Vein endothelial cell (primary cell): ENCODE measurements at places on chromosomes 12 and 14. TPM values are rescaled to one million over a fixed set of nuclear protein-coding genes. Genes with fewer than 3 reads are reported as not detected.

GDF3 gene
- total RNA-seq: 0.96 and 1.6 TPM in 2 replicates

SERPINA6 gene
- not detected in 2 replicates for total RNA-seq

TNS2 gene
- total RNA-seq: 50.4 and 54.2 TPM in 2 replicates

MYF5 gene
- total RNA-seq: not detected in 2 replicates

CAPZA3 gene
- total RNA-seq: not detected in 2 replicates

NRXN3 gene
- 0.48 and 0.98 TPM in 2 replicates for total RNA-seq

FSCB gene
- not detected in 2 replicates for total RNA-seq

COX8C gene
- not detected in 2 replicates for total RNA-seq

NEMP1 gene
- total RNA-seq: 5.9 and 10.7 TPM in 2 replicates

GPR68 gene
- total RNA-seq: 0.65 and 0.96 TPM in 2 replicates

GLI1 gene
- not detected in 2 replicates for total RNA-seq

OR6C2 gene
- total RNA-seq: not detected in 2 replicates

A2M gene
- 24.5 and 37.6 TPM in 2 replicates for total RNA-seq

P2RX2 gene
- total RNA-seq: not detected in 2 replicates

CRIP2 gene
- total RNA-seq: 236 and 296 TPM in 2 replicates

ENDOU gene
- not detected in 2 replicates for total RNA-seq

DPPA3 gene
- total RNA-seq: not detected in 2 replicates

LHX5 gene
- not detected in 2 replicates for total RNA-seq

PTPN21 gene
- 9.5 and 9.6 TPM in 2 replicates for total RNA-seq

MIA2 gene
- total RNA-seq: 17.3 and 19.1 TPM in 2 replicates

ABCD2 gene
- not detected in 2 replicates for total RNA-seq

RNASE7 gene
- total RNA-seq: not detected in 2 replicates

IFNG-AS1 gene
- not detected in 2 replicates for total RNA-seq

FAIM2 gene
- not detected in 2 replicates for total RNA-seq

VRTN gene
- not detected in 2 replicates for total RNA-seq

MUCL1 gene
- not detected in 2 replicates for total RNA-seq

GCH1 gene
- 2.3 and 5.8 TPM in 2 replicates for total RNA-seq

BHLHE41 gene
- total RNA-seq: 0.67 and 2.0 TPM in 2 replicates

PLEKHG7 gene
- not detected in 2 replicates for total RNA-seq

B4GALNT3 gene
- not detected in 2 replicates for total RNA-seq

TMEM121 gene
- 5.6 and 6.2 TPM in 2 replicates for total RNA-seq

IQSEC3 gene
- total RNA-seq: under 0.01 TPM in 1 of 2 replicates, not detected in the other

PRB2 gene
- not detected in 2 replicates for total RNA-seq

FOXN4 gene
- not detected in 2 replicates for total RNA-seq

RHEBL1 gene
- total RNA-seq: 0.33 and 1.3 TPM in 2 replicates

TMEM30B gene
- 0.19 and 0.33 TPM in 2 replicates for total RNA-seq

TAS2R7 gene
- total RNA-seq: 0.48 TPM in 1 of 2 replicates, not detected in the other

ATP23 gene
- total RNA-seq: 5.1 and 5.6 TPM in 2 replicates

SIX1 gene
- 0.33 and 0.48 TPM in 2 replicates for total RNA-seq

LTA4H gene
- total RNA-seq: 81.0 and 82.7 TPM in 2 replicates

NOS1 gene
- not detected in 2 replicates for total RNA-seq

MYO1H gene
- not detected in 2 replicates for total RNA-seq

TSPAN19 gene
- not detected in 2 replicates for total RNA-seq

MGP gene
- total RNA-seq: 81.4 and 247 TPM in 2 replicates

WSCD2 gene
- total RNA-seq: not detected in 2 replicates

CCDC197 gene
- not detected in 2 replicates for total RNA-seq

GYS2 gene
- total RNA-seq: not detected in 2 replicates

TMEM132C gene
- total RNA-seq: not detected in 2 replicates

GSC gene
- total RNA-seq: not detected in 2 replicates
